NCI-H510A treated with DMSO at 0.1 percent for 48 hours (cell line): ENCODE measurements at places on chromosomes 3 and 15.

DNA sequence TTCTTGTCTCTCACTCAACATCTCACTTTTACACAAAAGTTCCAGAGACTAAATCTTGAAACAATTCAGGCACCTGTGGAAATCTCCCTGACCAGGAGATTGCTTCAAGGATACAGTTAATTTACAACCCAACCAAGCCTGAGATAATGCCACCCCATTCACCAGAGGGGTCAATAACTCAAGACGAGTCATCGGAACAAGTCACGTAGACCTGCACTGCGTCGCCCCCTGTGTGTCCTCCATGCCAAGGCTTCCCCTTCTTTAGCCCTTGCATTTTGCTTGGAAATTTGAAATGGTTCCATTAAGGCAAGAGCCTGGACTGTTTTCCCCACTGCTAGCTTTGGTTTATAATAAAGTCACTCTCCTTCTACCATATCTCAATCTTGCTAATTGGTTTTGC is 129.0 kb upstream of the NEO1 start:
- no peak for DNase-seq

DNA sequence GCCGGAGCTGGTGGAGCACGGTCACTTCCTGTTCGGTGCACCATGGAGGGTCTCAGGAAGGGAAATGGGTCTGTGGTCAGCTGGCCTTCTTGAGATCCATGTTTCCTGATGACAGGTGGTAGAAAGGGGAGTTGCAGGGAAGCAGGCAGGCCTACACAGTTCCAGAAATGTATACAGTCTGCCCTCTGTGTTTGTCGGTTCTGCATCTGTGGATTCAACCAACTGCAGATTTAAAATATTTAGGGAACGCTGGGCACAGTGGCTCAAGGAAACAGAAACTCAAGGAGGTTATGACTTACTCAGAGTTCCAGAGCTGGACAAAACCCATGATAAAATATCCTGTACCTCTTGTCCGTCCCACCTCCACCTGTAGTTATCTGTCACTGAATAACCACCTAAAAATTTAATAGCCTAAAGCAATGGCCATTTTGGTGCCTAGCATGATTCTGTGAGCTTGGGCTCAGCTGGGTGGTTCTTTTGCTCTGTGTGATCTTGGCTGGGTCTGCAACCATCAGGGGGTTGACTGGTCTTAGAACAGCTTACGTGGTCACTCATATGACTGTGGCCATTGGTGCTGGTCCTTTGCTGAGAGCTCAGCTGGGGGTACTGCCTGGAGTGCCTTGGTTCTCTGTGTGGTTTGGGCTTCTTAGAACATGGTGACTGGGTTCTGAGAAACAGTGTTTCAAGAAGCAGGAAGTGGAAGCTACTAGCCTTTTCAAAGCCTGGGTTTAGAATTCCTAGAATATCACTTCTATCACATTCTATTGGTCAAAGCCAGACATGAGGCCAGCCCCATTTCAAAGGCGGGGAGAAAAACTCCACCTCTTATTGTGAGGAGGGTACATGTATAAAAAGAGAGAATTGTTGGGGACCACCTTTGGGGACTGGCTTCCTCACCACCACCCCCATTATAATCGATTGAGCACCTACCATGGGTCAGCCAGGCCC is 239.7 kb upstream of the BHLHE40 start:
- DNase-seq, result no peak

- no peak for DNase-seq
Observed at GRCh38 chr3:140920029-140920428, 21.6 kb upstream of the SLC25A36 start.

- peak; percentile 9 for DNase-seq
Observed at GRCh38 chr3:3170998-3171397, 8.5 kb downstream of the CRBN start.

GRCh38 chr15:82882273-82882928 is 70.1 kb downstream of the HOMER2 start:
- no peak for DNase-seq

- no peak for DNase-seq
Observed at GRCh38 chr3:67610458-67610857, 44.0 kb downstream of the SUCLG2 start.

GRCh38 chr15:74229686-74230085 is 6.4 kb upstream of the CCDC33 start:
- DNase-seq, result no peak

DNA sequence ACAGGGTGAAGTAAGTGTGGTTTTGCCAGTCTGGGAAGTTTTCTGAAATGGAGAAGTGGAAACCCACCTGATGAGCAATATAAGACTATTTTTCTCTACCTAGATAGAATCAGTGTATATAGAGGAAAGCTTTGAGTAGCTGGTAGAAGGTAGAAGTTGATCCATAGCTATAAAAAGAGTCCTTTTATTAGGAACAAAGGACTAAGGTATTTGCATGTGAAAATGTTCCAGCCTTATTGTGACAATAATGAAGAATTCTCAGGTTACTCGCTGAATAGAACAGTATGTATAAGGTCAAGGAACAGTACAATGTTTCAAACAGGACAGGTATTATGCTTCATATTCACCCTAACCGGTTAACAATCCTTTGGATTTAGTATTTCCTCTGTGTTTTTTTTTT is 972.2 kb downstream of the OTOL1 start:
- no peak for DNase-seq

DNA sequence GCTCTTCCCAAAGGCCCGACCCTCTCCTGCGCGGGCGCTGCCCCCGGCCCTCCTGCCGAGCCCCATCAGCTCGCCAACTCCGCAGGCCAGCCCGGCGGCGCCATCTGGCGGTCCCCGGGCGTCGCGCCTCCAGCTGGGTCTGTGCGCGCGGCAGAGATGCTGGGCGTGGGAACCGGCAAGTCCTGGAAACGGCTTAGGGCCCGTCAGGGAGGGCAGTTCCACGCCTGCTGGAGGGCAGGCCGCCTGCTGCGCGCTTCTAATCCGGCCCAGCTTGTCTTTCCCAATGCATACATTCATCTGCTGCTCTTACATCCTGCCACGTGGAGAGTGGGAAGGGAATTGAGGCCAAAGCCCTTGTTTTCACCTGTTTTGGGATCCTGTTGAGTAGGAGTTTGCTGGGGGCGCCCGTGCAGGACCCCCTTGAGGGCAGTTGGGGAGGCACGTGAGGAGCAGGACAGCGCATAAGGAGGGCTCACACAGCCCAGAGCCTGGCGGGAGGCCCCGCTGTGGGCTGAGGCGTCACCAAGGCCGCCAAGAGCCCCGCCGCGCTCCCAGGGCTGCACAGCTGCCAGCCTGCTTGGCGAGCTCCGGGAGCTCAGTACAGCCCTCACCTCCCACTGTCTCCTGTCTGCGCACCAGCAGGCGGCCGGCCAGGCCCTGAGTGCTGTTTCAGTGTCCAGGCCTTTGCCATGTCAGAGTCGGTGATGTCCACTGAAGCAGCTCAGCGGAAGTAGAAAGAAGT is 165.6 kb downstream of the NSMCE3 start:
- no peak for DNase-seq

GRCh38 chr3:100029689-100030088 is 84.6 kb downstream of the FILIP1L start:
- no peak for DNase-seq

DNA sequence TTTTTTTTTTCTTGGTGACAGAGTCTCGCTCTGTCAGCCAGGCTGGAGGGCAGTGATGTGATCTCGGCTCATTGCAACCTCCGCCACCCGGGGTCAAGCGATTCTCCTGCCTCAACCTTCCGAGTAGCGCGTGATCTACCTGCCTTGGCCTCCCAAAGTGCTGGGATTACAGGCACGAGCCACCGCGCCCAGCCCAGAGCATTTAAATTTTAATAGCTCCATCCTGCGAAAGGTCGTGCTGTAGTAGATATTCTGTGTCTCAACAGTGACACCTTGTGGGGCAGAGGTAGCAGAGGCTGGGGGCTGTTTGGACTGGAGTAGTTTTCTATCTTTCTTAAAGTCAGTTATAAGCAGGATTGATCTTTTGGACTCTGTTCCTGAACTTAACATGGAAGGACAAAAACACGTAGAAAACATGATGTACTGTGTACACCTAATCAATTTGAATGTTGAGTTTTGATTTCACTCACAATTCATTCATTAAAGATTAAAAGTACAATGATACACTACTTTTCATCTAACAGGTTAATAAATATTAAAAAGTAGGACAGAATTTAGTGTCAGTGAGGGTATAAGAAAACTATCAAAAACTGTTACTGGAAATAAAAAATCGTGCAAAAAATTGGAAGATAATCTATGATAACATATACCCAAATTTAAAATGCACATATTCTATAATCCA is 11.0 kb upstream of the PDCD6IP start:
- peak; percentile 48 for DNase-seq

DNA sequence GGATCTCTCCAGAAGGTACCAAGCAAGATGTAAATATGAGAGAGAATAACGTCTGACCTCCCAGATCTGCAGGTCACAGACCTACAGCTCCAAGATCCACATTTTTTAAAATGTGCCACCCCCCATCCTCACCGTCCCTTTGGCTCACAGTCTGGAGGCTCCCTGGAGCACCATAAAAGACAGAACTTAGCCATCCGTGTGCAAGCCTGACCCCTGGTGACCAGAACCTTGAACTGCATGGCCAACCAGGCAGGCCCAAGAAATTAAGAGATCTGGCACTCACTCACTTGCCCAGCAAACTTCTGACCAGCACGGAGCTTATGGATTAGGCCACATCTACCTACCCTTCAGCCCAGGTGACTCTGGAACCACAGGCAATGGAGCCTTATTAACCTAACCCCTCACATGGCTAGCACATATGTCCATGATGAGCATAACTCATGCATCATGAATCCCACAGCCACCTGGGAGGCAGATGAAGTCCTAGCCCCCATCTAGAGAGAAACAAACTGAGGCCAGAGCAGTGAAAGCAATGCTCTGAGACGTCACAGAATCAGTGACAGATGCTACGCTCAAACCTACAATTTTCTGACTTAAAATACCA is 275.3 kb downstream of the UACA start:
- DNase-seq, result peak; percentile 33

DNA sequence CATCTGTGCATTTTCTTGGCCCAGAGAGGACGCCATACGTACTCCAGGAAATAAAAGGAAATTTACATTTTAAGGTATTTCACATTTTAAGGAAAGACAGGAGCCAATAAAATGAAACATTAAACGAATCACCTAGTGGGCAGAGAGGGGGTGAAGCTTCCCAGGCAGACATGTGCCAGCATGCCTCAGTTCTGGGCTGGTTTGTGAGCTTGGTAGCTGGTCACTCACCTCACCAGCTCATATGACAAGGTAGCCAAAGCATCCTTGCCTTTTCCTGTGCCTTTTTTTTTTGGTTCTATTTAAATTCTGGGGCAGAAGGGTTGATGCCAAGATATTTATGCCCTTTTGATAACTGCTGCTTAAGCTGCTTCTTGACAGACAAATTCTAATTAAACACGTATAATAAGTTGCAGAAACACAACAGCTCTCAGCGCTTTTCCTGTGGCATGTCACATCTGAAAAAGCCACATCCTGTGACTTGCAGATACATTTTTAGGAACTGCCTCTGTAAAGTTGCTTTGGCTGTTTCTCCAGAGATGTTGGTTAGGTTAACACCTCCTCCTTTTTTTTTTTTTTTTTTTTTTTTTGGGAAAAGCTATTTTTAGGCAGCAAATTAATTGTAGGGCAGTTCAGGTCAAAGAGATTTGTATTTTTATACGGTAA is 218.6 kb downstream of the PDCD6IP start:
- no peak for DNase-seq

- DNase-seq, result no peak
Observed at GRCh38 chr15:80437334-80437891, 33.2 kb downstream of the ARNT2 start.

- DNase-seq, result no peak
Observed at GRCh38 chr3:55965776-55966175, 478.7 kb upstream of the WNT5A start.

- no peak for DNase-seq
Observed at GRCh38 chr3:59600631-59601030, 550.8 kb upstream of the CFAP20DC start.

DNA sequence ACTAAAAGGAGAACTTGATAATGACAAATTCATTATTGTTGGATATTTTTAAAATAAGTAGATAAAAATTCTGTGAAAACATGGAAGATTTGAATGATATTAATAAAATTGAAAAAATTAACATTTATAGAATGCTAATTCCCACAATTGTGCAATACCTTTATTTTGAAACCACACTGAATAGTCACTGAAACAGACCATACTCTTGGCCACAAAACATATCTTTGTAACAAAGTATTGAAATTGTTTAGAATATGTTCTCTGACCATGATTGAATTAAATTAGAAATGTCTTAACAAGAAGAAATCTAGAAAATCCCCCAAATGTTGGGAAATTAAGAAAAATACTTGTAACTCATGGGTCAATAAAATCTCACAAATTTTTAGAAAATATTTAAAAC is 49.2 kb downstream of the ARHGAP11B start:
- DNase-seq, result no peak

GRCh38 chr3:1587426-1587825 is 494.6 kb downstream of the CNTN6 start:
- DNase-seq, result no peak

DNA sequence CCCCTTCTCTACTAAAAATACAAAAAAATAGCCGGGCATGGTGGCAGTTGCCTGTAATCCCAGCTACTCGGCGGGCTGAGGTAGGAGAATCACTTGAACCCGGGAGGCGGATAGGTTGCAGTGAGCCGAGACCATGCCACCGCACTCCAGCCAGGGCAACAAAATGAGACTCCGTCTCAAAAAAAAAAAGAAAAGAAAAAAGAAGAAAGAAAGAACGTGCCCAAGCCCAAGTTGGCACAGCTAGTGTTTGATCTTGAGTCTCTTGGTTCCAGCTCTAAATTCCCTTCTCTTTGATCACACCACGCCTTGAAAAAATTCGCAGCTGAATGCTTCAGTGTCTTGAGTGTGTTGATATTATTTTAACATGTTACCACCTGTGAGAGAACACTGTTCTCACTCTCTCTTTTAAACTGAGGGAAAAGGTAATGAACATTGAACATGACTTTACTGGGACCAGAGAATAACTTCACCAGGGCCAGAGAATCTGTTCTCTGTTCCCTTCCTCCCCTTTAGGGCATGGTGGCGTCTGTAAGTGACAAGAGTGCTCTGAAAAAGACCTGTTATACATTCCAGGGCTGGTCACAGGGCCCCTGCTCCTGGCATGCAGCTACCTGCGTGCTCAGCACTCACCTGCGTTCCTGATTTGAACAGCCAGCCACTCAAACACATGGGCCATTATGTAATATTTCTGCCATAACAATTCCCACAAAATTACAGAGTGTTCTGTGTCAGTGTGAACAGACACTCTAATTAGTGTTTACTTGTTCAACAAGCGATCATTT is 19.0 kb downstream of the SLCO3A1 start:
- DNase-seq, result no peak

- DNase-seq, result no peak
Observed at GRCh38 chr15:35755237-35755802, 209.4 kb upstream of the DPH6 start.

GRCh38 chr3:47583320-47584075 is 4.8 kb upstream of the CSPG5 start:
- no peak for DNase-seq
